ENCODE measurements at places on chromosomes 1 and 21. TPM values are rescaled to one million over a fixed set of nuclear protein-coding genes. Genes with fewer than 3 reads are reported as not detected.

GRCh38 chr1:202745323-202745888, 35.2 kb upstream of the SYT2 start:
- no peaks in the 10 kb centered on the region for H3K4me1 ChIP-seq
- H3K4me3 ChIP-seq: no peak overlapping the region
- no peak for DNase-seq
- H3K27ac ChIP-seq: no peak overlapping the region
- H3K27me3 ChIP-seq: no peaks in the 10 kb centered on the region

DNA sequence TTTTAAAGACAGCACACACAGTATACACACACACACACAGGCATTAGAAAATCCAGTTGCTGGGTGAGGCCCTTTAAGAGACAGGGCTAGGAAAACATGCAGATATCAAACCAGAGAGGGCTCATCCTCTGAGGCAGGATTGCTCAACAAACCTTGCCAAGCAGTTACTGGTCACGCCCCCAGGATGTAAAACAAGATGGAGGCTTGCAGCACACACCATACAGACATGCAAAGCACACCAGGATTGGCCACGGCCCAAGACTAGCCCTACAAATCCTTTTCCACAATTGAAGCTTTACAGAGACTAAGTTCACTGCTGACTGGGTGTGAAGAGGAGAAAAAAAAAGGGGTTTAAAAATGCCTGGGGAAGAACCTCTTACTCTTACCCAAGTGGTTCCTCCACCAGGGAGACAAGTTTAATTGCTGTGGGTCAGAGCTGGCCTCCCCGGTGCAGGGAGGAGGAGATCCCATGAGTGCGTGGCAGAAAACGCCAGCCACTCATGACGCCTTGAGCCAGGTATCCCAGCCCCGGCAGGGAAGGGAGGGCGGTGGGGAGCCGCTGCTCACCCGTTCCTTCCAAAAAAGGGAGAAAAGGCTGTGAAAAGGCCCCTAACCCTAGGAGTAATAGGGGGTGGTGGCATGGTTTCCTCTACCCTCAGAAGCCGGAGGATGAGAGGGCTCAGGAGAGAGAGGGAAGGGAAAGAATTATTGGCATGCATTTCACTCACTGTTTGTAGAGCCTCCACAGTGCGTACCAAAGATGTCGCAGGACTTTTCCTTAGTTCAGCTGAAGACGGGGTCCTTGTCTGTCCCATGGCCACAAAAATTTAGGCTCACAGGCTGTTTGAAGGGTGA, 594.6 kb upstream of the ZP4 start:
- no peak overlapping the region for H3K4me3 ChIP-seq
- H3K36me3 ChIP-seq: no peaks in the 10 kb centered on the region
- H3K27me3 ChIP-seq: no peaks in the 10 kb centered on the region
- no peak overlapping the region for H3K27ac ChIP-seq

GRCh38 chr21:33126569-33126968, 56.6 kb downstream of the OLIG1 start:
- H3K4me3 ChIP-seq: no peak overlapping the region
- no peaks in the 10 kb centered on the region for H3K36me3 ChIP-seq
- H3K27ac ChIP-seq: no peak overlapping the region
- H3K4me1 ChIP-seq: peaks cover 9% of the 10 kb centered on the region

DNA sequence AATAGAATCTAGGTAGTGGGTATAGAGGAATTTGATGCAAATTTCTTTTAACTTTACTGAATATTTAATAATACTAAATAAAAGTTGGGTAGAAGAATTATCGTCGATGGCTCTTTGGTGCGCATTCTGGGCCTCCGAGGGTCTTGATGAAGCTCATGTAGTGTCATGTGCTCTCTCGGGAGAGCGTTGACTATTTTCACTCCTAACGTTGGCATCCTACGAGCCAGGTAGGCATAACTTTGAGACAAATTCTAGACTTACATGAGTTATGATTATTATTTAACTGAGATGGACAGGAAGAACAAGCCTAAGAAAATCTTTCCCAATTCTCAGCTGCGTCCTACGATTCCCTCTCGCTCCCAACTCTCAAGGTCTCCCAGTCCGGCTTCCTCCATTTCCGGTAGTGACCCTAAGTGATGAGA, 550 bp upstream of the PCAT6 start:
- H3K36me3 ChIP-seq: no peaks in the 10 kb centered on the region
- H3K27me3 ChIP-seq: no peaks in the 10 kb centered on the region
- peaks cover 53% of the 10 kb centered on the region for H3K4me1 ChIP-seq
- H3K27ac ChIP-seq: peak overlapping the region; percentile 90
- DNase-seq: no peak

DNA sequence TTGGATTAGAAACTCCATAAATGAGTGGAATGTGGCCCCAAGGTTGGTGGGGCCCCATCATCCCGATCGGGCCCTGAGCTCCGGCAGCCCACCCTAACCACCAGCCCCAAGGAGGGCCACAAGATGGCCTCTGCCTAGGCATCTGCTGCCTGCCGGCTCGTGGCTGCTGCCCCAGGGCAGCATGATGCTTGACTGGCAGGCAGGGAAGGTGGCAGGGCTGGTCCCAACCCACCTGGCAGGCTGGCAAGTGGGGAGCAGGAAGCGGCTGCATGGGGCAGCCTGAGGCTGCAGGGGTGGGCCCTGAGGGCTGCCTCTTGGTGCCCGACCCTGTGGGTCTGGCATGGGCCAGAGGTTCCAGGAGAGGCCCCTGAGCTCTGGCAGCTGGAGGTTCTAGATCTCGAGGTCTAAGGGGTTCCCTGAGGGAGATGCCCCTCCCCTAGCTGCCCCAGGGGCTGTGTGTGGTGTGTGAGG, 760 bp upstream of the GJC2 start:
- H3K27me3 ChIP-seq: no peaks in the 10 kb centered on the region
- no peaks in the 10 kb centered on the region for H3K36me3 ChIP-seq
- DNase-seq: peak; percentile 60
- no peak overlapping the region for H3K4me3 ChIP-seq
- peaks cover 10% of the 10 kb centered on the region for H3K4me1 ChIP-seq

DNA sequence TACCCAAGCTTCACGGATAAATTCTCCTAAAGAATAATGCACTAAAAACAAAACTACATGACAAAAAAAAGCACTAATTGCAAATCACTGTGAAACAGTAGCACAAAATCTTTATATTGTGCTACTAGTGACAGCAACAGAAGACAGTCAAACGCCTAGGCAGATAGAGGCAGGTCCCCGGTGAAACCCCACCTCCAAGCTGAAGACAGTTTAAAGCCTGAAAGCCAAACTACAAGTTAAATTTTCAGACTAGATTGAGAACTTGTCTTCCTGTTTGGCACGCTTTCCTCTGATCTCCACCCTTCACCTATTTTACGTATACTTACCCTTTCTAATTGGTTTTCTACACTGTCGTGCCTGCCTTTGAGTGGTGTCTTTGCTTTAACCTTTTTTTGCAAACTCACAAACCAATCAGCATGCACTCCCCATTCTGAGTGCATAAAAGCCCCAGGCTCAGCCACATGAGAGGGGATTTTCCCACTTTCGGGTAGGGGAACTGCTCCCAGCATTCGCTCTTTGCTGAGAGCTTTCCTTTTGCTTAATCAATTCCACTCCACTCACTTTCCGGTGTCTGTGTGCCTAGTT, 3.6 kb upstream of the BACH1 start:
- H3K4me1 ChIP-seq: peaks cover 51% of the 10 kb centered on the region
- peak; percentile 71 for DNase-seq
- H3K27ac ChIP-seq: peak overlapping the region; percentile 88
- no peaks in the 10 kb centered on the region for H3K36me3 ChIP-seq
- no peaks in the 10 kb centered on the region for H3K27me3 ChIP-seq

- H3K36me3 ChIP-seq: no peaks in the 10 kb centered on the region
- no peak overlapping the region for H3K4me3 ChIP-seq
- no peak overlapping the region for H3K27ac ChIP-seq
- no peak for DNase-seq
- no peaks in the 10 kb centered on the region for H3K4me1 ChIP-seq
Measured at GRCh38 chr1:218916720-218917119, 257.0 kb upstream of the LYPLAL1 start.

The HMGCS2 gene
- not detected for polyA plus RNA-seq

The SHE gene
- polyA plus RNA-seq: not detected

The PTTG1IP gene
- 44.3 TPM for polyA plus RNA-seq

The RPTN gene
- not detected for polyA plus RNA-seq

The RBM15 gene
- polyA plus RNA-seq: 6.6 TPM

The RHBG gene
- not detected for polyA plus RNA-seq

All from naive thymus-derived CD8-positive, alpha-beta T cell (primary cell).